ENCODE measurements at places on chromosomes 5 and 9.
A peak's percentile ranks its signal among the peaks of the same experiment; 100 is the strongest.

GRCh38 chr5:34734326-34734725 lies 78.2 kb downstream of the RAI14 start:
- no peak for DNase-seq

- no peak for DNase-seq
Observed at GRCh38 chr9:76580188-76580587, 121.2 kb downstream of the GCNT1 start.

- no peak for DNase-seq
Observed at GRCh38 chr9:108534741-108535140, 321.0 kb downstream of the ACTL7B start.

DNA sequence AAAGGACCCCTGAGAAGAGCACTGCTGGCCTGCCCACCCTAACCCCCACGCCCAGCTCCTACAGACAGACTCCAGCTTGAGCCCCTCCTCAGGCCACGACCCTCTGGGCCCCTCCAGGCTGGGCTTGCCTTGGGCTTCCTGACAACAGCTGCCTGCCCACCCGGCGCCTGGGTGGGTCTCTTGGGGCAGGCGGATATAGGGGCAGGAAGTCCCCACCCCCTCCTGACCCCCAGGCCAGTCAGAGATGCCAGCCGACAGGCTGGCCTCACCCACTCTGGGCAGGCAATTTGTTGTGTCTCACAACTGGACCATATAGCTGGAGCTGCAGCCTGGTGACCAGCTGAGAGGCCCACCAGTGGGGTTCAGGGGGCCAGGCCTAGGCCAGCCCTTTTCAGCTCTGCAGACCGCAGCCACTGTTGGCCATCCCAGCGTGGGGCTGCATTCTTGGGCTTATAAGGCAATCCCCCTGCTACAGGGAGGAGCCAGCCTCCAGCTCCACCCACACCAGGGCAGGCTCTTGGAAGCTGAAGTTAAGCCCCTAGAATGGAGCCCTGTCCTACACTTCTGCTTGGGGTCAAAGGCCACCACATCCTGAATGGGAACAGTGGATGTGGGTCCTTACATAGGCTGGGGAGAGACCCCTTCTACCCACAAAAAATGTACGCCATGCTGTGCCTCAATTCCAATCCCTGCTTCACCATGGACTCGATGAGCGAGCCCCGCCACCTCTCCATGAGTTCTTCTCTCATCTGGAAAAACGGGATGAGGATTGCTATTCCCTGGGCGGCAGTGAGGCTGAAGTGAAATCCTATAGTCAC lies 2.0 kb downstream of the PDLIM7 start:
- no peak for DNase-seq

DNA sequence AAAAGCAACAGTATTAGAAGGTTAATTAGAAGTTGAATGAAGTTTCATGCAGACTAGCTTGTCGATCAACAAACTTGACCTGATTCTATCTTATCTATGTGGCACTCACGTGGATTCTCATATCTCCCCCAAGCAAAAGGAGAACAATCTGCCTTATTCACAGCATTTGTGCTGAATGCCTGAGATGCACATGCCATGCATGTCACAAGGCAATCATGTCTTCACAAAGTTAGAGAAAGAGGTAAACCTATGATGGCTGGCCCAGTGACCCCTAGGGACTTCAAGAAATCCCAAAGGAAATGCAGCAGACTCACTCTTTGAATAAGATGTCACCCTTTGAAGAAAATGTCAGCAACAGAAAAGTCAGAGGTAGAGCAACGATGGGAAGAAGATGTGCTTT lies 17.6 kb upstream of the SHOC1 start:
- no peak for DNase-seq

GRCh38 chr5:78109891-78110324 lies 184.6 kb downstream of the AP3B1 start:
- no peak for DNase-seq

DNA sequence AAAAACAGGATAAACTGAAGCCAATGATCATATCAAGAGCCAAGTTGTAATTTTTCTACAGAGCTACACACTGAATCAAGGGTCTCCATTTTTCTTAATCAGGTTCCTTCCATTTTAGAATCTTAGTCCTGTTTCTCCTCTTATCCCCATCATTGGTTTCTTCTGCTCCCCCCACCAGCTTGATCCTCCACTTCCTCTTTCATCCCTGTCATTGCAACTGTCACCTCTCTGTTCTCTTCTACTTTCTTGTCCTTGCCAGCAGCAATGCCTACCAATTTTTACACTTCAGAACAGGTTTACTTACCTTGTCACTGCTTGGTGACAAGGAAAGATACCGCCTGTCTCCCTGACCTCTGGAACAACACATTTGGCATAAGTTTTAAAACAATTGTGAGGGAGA lies 97.3 kb downstream of the CFAP90 start:
- DNase-seq: no peak

GRCh38 chr9:12737871-12738270 lies 36.9 kb upstream of the LURAP1L start:
- DNase-seq: no peak

DNA sequence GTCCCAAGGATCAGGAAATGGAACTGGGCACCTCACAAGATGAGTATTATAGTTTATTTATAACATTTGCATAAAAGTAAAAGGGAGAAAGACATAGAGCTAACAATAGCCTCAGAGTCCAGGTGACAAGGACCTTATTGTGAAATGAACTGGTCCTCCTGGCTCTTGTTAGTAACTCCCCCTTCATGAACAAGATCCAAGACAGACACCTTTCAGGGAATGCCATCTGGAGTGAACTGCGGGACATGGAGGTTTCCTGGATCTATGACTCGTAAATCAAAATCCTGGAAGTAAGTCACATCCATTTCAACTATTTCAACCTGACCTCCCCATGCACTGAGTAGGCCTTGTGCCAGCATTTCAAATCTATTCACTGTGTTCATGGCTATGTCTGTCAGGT lies 129.5 kb upstream of the GAS1 start:
- no peak for DNase-seq

DNA sequence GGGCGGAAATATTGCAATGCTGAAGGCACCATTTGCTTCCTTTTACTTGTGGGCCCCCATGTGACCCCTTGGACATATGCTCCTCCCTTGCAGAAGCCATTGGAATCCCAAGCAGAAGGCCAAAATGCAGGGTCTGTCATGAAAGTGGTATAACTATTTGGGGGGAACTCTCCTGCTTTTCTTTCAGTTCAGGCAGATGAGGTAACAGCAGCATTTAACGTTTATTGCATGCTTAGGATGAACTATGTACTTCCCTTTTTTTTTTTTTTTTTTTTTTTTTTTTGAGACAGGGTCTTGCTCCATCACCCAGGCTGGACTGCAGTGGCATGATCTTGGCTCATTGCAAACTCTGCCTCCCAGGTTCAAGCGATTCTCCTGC lies 7.8 kb downstream of the FOXI1 start:
- DNase-seq: no peak

- DNase-seq: no peak
Observed at GRCh38 chr5:1330146-1330846, 14.6 kb downstream of the CLPTM1L start.

DNA sequence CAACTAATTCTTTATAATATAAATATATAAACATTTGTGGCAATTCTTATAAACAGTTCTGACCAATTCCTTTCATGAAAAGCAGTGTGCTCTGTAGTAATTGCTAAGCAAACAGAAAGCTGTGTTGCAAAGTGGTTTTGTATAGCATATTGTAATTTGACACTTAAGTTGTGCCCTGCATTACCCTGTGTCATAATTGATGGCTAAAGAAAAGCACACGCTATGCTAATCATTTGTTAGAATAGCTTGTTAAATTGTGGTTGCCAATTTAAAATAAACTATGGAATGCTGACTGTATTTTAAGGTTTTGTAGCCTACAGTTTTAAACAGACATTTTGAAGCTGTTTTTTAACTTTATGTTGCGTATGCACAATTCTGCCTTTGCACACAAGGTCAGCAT lies 140.0 kb downstream of the PBX3 start:
- DNase-seq: no peak

GRCh38 chr5:151825445-151825844 lies 53.7 kb downstream of the G3BP1 start:
- DNase-seq: peak; percentile 2

DNA sequence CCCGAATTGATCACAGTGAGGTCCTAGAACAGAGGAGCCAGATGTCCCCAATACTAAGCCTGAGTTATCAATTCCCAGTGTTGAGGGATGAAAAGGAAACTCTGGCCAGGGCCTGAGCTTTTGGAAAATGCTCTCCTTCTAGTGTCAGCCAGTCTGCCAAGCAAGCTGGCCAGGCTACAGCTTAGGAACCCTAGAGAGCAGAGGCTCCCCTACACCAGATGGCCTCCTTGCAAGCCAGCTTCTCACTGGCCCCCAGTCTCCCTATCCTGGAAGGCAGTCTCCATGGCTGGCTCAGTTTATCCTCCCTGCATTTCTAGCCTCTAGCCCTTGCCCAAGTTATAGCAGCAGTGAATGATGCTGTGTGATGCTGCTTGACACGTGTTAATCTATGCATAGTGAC lies 204.7 kb upstream of the WWC1 start:
- DNase-seq: no peak

GRCh38 chr5:116569999-116570398 lies 4.6 kb downstream of the SEMA6A start:
- no peak for DNase-seq

- no peak for DNase-seq
Observed at GRCh38 chr9:27539479-27540441, 10.1 kb upstream of the MOB3B start.

DNA sequence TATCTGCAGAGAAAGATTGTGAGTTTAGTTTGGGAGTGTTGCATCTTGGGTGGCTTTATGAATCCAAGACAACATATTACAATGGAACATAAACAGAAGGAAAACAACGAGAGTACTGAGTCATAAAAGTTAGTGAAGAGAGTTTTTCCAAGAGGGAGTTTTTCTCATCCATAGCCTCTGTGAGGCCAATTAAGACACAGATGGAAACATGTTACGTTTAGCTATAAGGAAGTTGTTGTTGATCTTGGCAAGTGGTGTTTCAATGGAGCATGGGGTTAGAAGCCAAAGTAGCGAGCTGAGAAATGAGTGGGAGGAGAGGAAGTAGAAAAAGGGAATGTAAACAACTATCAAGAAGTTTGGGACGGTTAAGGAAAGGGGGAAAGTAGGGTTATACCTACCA lies 53.3 kb upstream of the SPATA31D4 start:
- DNase-seq: no peak

- no peak for DNase-seq
Observed at GRCh38 chr9:73121375-73121935, 30.2 kb upstream of the ANXA1 start.

DNA sequence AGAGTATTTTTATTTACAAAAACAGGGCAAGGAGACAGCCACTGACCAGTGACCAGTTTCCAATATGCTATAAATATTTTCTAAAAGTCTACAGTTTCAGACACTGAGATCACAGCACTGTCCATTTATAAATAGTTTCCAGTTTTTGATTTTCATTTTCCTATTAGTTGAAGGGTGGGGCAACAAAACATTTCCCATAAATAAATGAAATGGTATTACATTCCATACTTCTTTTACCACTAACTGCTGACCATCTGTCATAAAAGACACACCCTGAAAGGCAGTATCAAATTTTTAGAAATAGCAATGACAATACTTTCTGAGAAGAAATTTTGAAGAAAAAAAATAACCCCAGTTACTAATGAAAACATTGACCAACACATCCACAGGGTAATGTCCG lies 126.7 kb downstream of the ARSB start:
- no peak for DNase-seq

GRCh38 chr9:101381118-101381517 lies 3.7 kb downstream of the BAAT start:
- DNase-seq: no peak

GRCh38 chr5:115415143-115415491 lies 118.7 kb upstream of the CCDC112 start:
- no peak for DNase-seq

- DNase-seq: no peak
Observed at GRCh38 chr9:133485531-133486260, 6.8 kb upstream of the SLC2A6 start.

DNA sequence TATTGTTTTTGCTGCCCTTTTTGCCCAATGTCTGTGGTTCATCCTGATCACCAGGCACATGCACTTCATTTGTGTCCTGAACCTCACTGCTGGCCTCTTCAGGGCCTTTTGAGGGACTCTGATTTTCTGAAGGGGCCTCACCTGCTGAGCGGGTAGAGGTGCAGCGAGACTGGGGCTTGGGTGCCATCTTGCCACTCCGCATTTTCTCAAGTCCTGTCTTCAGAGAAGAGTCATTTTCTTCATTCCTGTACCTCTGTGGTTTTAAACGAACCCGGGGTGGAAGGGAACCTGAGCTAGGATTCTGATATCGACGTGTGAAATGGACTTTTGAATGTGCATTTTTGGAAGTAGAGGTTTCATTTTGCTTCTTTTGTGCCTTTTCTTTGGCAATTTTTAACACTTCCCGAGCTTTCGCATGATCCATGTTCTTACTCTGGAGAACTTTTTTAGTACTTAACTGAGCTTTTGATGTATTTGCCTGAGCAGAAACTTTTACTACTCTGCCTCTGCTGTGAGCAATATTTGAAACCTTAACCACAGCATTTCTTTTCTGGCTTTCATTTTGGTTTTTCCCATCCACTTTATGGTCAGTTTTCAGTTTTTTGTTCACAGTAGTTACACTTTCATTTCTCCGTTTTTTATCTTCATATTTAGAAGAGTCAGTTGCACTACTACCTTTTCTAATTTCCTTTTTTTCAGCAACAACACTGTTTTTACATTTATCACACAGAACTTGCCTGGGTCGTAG lies 26.1 kb downstream of the PWWP2A start:
- DNase-seq: no peak

DNA sequence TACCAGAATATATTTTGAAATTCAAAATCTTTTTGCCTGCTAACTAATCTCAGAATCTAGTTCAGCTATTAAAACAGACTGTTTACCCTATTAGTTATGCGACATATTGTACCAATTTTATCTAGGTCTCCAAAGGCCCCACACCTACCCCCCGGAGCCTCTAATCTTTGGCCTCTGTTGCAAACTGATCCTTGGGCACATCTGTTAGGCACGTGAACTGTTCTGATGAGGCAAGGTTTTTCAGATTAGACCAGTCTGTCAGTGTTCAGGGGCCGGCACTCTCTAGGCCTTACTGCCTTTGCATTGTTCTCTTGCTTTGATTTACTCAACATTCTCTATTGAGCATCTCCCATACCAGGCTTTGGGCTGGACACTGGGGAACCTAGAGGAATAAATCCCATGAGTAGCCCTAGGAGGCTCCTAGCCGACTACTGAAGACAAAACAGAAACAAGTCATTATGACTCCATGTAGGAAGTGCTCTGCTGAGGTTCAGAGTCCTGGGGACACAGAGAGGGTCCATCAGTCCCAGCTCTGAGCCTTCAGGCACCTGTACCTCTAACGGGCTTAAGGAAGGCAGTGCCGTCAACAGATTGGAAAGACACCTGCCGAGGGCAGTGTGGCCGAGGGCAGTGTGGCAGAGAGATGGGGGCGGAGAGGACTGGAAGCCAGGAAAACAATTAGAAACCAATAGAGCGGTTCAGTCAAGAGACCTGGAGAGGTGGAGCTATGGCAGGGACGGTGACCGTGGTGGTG lies 245.1 kb downstream of the AOPEP start:
- DNase-seq: no peak

DNA sequence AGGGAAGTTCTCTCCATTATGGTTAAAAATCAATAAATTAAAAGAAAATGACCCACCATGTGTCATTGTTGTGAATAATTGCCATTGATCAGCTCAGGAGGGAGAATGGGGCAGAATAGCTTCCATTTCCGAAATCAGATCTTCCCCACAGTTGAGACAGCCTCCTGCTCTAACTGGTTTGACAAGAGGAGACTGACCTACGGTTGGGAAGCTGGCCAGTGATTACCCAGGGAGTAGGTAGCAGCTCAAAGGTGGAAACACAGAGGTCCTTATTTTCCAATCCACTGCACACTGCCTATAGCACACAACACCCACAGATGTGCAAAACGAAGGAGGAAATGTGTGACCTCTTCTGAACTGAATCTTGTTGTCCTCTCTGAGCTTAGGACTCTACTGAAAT lies 69.0 kb upstream of the DAPK1 start:
- no peak for DNase-seq
